Purkinje cell (primary cell): ENCODE measurements at places on chromosomes 12 and 14. TPM values are rescaled to one million over a fixed set of nuclear protein-coding genes. Genes with fewer than 3 reads are reported as not detected.

TSPAN19 gene
- 5.3 and 9.8 TPM in 2 replicates for polyA plus RNA-seq

PLCZ1 gene
- not detected in 2 replicates for polyA plus RNA-seq

TBX3 gene
- 0.88 TPM in 1 of 2 replicates, not detected in the other for polyA plus RNA-seq

OLR1 gene
- polyA plus RNA-seq: 0.28 and 1.1 TPM in 2 replicates
